ENCODE measurements at places on chromosomes 1 and 21. TPM values are rescaled to one million over a fixed set of nuclear protein-coding genes. Genes with fewer than 3 reads are reported as not detected.

The CACNA1S gene
- polyA plus RNA-seq = not detected

The AVPR1B gene
- polyA plus RNA-seq = not detected

The S100A10 gene
- polyA plus RNA-seq = 2,455 TPM

The TIAM1 gene
- 24.3 TPM for polyA plus RNA-seq

The MCL1 gene
- polyA plus RNA-seq = 99.3 TPM

Data from esophagus (tissue), 2 donors.